ENCODE measurements at places on chromosomes 7 and 10. TPM values are rescaled to one million over a fixed set of nuclear protein-coding genes. Genes with fewer than 3 reads are reported as not detected.
A peak's percentile ranks its signal among the peaks of the same experiment; 100 is the strongest.

- DNase-seq, result no peak
These were observed 43.4 kb downstream of the DNMBP start for GRCh38 chr10:99966306-99966705.

GRCh38 chr7:19284596-19285300 is 139.5 kb upstream of the FERD3L start:
- DNase-seq, result no peak

- no peak for DNase-seq
These were observed 182.5 kb downstream of the LRMDA start for GRCh38 chr10:75613685-75614504.

DNA sequence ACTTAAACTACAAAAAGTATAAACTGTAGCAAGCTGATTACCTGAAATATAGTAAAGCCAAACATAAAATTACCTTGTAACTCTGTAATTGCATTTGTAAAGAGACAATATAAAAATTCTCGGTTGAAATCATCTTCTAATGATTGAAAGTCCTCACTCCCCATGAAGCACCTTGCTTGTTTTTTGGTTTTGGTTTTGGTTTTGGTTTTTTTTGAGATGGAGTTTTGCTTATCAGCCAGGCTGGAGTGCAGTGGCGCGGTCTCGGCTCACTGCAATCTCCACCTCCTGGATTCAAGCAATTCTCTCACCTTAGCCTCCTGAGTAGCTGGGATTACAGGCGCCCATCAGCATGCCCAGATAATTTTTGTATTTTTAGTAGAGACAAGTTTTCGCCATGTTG is 33.9 kb upstream of the GPR37 start:
- no peak for DNase-seq

DNA sequence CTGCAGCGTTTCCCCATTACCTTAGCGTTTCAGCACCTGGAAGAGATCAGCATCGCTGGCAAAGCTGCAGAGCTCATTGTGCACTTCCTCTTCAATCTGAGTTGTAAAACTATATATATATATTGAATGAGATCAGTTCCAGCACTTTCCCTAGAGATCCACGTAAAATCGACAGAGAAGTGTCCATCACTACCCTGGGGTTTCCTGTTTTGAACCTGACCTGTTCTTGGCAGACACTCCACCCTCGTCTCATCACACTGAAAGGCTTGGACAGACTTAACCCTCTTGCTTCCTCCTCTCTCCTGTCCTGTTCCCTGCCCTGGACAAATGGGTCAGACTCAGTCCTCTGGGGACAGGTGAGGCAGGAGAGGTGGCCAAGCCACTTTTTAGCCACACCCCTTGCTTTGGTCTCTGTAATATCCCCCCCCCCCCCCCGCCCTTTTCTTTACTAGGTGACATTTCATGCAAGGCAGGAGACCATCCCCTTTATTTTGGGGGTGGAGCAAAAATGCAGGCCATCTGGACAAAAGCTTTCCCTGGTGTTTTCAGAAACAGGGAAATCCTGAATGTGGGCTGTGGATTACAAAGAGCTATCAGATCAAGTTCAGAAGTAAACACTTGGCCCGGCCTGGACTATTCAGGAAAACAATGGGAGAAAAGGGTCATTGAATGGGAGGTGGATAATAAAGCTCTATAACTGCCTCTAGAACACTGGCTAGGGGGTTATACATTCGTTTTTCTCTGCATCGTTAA is 83.7 kb upstream of the KDM7A start:
- DNase-seq, result no peak

GRCh38 chr10:33623669-33624068 is 289.2 kb upstream of the NRP1 start:
- no peak for DNase-seq

GRCh38 chr10:96313344-96313743 is 9.1 kb downstream of the DNTT start:
- no peak for DNase-seq

DNA sequence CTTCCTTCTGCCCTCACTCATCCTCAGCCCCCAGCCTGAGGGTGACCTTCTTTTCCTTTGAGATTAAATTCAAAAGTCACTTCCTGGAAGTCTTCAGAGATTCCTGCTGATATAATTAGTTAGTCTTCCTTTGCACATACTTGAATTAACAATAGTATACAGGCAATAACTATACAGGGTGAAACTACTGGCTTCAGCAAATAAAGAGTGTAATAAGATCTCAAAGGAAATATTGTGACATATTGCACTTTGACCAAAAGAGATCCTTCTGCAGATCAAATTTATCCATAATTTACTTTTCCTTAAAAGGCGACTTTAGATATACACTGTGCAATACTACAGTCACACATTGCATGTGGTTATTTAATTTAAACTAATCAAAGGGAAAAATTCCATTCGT is 123.8 kb downstream of the SEMA3A start:
- no peak for DNase-seq

DNA sequence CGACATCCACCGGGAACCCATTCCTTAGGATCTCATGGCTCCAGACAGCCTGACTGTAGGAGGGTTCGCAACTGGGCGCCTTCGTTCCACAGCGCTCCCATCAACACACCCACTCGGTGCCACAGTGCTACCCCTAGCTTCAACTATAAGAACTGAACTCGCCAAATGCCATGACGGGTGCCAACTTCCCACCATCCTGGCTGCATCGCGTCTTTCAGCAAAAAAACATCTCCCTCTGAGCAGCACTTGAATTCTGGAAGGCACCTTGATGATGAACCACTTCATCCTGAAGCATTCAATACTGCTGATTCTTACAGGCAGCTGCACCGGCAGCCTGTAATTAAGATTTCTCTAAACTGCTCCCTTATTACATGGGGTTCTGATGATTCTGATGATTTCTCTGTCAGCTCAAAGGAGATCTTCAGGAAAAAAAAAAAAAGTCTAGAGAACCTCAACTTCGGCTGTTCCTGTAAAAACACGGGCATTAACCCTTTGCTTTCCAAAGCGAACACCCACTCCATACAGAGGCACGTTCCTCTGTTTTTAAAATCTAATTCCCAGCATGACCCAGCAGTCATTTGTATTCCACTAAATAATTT is 1.3 kb downstream of the CYTH3 start:
- DNase-seq, result peak; percentile 38

GRCh38 chr7:16970732-16971482 is 89.1 kb upstream of the AGR3 start:
- DNase-seq, result no peak

- DNase-seq, result peak; percentile 15
These were observed 115.9 kb upstream of the ADAM12 start for GRCh38 chr10:126504063-126504760.

Gene LIPM
- not detected for total RNA-seq

Gene NUTM2D
- total RNA-seq, result not detected

Gene PAPOLB
- not detected for total RNA-seq

Gene HYCC1
- total RNA-seq, result 25.0 TPM

Gene SPDYE6
- total RNA-seq, result not detected

Gene CCM2
- total RNA-seq, result 7.6 TPM

Gene CYP2C9
- total RNA-seq, result not detected

All from uterus (tissue), 4 donors.